ENCODE measurements at places on chromosomes 3 and 15.

GRCh38 chr15:82139823-82140268, 94.0 kb upstream of the MEX3B start:
- H3K27me3 ChIP-seq, result no peaks in the 10 kb centered on the region
- H3K4me1 ChIP-seq, result peaks cover 10% of the 10 kb centered on the region
- no peak for DNase-seq
- no peak overlapping the region for H3K27ac ChIP-seq
- no peak overlapping the region for H3K4me3 ChIP-seq

DNA sequence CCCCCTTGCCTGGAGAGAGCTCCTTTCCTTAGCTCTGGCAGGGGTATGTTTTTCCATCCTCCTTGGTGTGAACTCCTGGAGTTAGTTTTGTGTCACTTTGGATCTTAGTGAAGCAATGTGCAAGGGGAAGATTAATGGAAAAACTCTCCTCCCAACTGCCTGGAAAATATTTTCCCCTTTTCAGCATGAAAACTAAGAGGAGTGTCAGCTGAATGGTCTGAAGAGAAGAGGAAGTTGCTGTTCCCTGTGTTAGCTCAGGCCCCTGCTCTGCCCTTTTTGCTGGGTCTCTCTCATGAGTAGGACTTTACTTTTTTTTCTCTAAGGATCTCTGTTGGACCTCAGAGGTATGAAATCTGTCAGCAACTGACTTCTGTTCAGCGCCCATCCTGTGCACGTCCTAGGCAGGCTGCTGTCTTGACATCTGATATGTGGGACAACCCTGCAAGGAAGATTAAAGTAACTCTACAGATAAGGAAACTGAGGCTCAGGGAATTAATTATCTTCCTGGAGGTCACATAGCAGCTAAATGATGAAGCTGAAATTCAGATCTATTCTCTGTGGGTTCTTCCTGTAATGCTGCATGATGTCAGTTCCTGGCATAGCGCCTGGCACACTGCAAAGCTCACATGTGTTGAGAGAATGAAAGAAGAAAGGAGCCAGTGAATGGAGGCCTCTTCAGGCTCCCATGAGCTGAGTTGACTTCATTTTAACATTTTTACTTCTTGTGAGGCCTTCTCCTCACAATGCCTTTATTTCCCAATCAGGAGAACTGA, 109.7 kb upstream of the GALNT15 start:
- no peak for DNase-seq
- H3K27ac ChIP-seq, result no peak overlapping the region
- no peak overlapping the region for H3K4me3 ChIP-seq
- H3K4me1 ChIP-seq, result no peaks in the 10 kb centered on the region
- no peaks in the 10 kb centered on the region for H3K36me3 ChIP-seq

DNA sequence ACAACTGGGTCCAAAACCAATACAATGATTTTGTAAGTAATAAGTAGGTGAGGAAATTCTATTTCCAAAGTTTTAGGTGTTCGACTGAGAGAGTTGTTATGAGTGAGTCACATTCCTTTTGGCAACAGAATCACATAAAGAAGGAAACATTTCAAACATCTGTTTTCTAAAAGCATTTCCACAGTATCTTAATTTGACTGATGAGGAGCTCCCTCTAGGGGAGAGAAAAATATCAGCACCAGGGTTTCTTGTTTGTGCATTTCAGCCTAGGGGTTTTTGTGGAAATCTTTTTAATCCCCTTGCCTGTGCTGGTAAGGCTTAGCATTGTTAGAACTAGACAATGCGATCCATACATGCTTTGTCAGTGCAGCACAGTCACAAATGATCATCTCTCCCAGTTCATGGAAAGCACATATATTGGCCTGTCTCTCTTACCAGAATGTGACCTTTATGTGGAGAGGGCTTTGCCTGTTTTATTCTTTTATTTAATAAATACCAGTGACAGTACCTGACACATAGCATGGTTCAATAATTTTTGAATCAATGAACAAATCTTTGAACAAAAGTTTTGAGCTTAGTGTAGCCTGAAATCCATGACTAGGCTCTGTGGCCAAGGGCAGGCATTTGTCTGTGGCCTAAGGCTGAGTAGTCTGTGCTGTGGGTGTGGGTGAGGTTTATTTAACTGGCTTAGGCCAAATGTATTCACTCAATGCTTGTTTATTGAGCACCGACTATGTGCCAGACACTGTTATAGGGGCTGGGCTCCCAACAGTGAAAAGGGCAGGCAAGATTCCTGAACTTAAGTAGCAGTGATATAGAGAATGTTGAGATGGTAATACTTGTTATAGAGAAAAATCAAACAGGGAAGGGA, 21.1 kb upstream of the IQCF6 start:
- no peaks in the 10 kb centered on the region for H3K36me3 ChIP-seq
- DNase-seq, result peak; percentile 50
- no peaks in the 10 kb centered on the region for H3K27me3 ChIP-seq
- no peak overlapping the region for H3K4me3 ChIP-seq

GRCh38 chr15:73870700-73871408, 2.5 kb upstream of the TBC1D21 start:
- no peak overlapping the region for H3K4me3 ChIP-seq
- no peak overlapping the region for H3K27ac ChIP-seq
- peaks cover 4% of the 10 kb centered on the region for H3K36me3 ChIP-seq
- no peak for DNase-seq

- H3K4me3 ChIP-seq, result no peak overlapping the region
- no peaks in the 10 kb centered on the region for H3K4me1 ChIP-seq
- peaks cover 22% of the 10 kb centered on the region for H3K27me3 ChIP-seq
- H3K27ac ChIP-seq, result peak overlapping the region; percentile 64
- DNase-seq, result no peak
- no peaks in the 10 kb centered on the region for H3K36me3 ChIP-seq
These were observed 34.4 kb downstream of the PPARG start for GRCh38 chr3:12323237-12323636.

- H3K4me3 ChIP-seq, result no peak overlapping the region
- H3K36me3 ChIP-seq, result peaks cover 9% of the 10 kb centered on the region
- H3K27me3 ChIP-seq, result no peaks in the 10 kb centered on the region
These were observed 27.6 kb upstream of the UTS2B start for GRCh38 chr3:191357909-191358308.

DNA sequence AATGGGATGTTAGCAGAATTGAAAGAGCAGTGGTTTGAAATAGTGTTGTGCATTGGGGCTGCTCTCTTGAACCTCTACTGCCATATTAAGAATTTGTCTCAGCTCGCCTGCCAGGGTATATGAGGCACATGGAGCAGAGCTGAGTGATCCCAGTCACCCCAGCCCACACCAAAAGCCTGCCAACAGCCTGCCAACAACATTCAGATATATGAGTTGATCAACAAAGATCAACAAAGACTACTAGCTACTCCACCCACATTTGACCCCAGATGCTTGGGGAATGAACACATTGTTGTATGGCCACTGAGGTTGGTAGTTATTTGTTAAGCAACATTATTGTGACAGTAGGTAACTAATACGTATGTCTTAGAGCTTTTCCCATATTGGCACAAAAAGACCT, 570.9 kb upstream of the IL12A start:
- H3K36me3 ChIP-seq, result no peaks in the 10 kb centered on the region
- H3K4me1 ChIP-seq, result no peaks in the 10 kb centered on the region
- DNase-seq, result no peak
- no peak overlapping the region for H3K4me3 ChIP-seq
- H3K27me3 ChIP-seq, result no peaks in the 10 kb centered on the region

GRCh38 chr15:64698823-64699222, 76.6 kb downstream of the RBPMS2 start:
- peaks cover 42% of the 10 kb centered on the region for H3K4me1 ChIP-seq
- no peak overlapping the region for H3K4me3 ChIP-seq
- peaks cover 20% of the 10 kb centered on the region for H3K36me3 ChIP-seq
- peak overlapping the region; percentile 61 for H3K27ac ChIP-seq
- no peaks in the 10 kb centered on the region for H3K27me3 ChIP-seq

DNA sequence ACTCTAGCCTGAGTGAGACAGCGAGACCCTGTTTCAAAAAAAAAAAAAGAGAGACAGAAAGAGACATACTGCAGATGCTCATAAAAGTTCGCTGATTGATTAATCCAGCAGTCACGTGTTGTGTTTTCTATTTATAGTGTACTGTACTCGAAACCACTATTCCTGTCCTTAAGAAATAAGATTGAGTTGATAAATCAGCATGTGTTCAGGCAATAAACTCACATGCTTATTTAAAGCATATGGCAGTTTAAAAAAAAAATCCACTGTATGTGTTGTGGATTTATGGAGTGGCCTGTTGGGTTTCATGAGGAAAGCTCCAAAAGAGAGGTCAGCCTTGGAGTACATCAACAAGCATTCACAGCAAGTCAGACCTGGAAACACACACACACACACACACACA, 17.7 kb downstream of the RPL22L1 start:
- no peak for DNase-seq

GRCh38 chr3:34382859-34383258, 584.4 kb downstream of the PDCD6IP start:
- no peak overlapping the region for H3K27ac ChIP-seq
- H3K36me3 ChIP-seq, result no peaks in the 10 kb centered on the region
- no peak overlapping the region for H3K4me3 ChIP-seq
- no peaks in the 10 kb centered on the region for H3K4me1 ChIP-seq

DNA sequence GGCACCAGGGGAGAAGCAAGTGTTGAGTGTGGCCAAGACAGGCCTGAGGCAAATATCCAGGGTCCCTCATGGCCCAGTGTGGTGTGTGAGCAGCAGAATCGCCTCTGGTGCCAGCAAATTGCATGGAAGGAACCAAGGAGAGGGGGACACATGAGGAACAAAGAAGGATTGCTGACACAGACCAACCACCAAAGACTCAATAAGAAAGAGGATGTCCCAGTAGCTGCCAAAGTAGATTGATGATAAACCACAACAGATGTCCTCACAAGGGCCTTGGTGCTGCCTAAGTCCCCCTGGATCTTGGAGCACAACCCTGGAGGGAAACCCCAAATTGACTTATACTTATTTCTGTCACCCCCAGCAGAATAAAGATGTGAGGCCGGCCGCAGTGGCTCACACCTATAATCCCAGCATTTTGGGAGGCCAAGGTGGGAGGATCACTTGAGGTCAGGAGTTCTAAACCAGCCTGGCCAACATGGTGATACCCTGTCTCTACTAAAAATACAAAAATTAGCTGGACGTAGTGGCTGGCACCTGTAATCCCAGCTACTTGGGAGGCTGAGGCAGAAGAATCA, 10.6 kb downstream of the SRGAP3 start:
- no peaks in the 10 kb centered on the region for H3K36me3 ChIP-seq
- no peak for DNase-seq
- H3K4me3 ChIP-seq, result no peak overlapping the region
- H3K27me3 ChIP-seq, result peaks cover 17% of the 10 kb centered on the region
- no peak overlapping the region for H3K27ac ChIP-seq

- DNase-seq, result no peak
- H3K4me1 ChIP-seq, result no peaks in the 10 kb centered on the region
- H3K27ac ChIP-seq, result no peak overlapping the region
- no peak overlapping the region for H3K4me3 ChIP-seq
These were observed 56.3 kb upstream of the EPHB3 start for GRCh38 chr3:184505076-184505878.

DNA sequence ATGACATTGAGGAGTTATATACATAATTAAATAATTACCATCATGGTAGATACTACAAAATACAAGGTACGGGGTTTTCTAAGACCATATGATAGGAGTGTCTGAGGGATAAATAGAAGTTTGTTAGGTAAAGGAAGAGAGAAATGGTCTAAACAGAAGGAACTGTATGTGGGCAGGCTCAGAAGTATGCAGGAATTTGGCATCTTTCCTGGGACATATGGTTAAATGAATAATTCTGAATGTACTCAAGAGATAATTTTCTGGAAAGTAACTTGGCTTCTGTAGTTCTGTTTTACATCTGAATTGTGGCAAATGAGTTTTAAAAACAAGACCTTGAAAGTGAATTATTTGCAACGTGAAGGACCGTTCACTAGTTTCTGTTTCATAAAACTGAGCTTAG, 17.5 kb downstream of the LMCD1 start:
- DNase-seq, result no peak
- peaks cover 16% of the 10 kb centered on the region for H3K27me3 ChIP-seq
- H3K4me1 ChIP-seq, result no peaks in the 10 kb centered on the region
- H3K4me3 ChIP-seq, result no peak overlapping the region
- H3K36me3 ChIP-seq, result no peaks in the 10 kb centered on the region
- no peak overlapping the region for H3K27ac ChIP-seq

DNA sequence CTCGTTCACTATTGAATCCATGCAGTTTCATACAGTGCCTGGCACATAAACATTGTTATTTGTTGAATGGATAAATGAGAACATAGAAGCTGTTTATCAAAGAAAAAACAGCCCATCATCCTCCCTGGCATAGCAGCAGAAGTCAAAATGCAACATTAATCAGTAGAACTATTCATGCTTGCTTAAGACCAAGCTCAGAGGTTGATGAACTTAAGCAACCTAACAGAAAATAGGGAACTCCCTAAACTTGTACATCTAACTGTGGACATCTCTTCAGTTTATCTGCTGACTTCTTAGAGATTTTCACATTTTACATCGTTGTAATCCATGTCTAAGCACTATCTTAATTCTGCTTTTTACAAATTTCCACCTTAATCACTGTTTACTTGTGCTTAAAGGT, 29.2 kb downstream of the SENP8 start:
- no peak overlapping the region for H3K27ac ChIP-seq
- H3K4me3 ChIP-seq, result no peak overlapping the region
- H3K4me1 ChIP-seq, result no peaks in the 10 kb centered on the region
- H3K36me3 ChIP-seq, result no peaks in the 10 kb centered on the region
- no peak for DNase-seq

GRCh38 chr3:5270666-5271371, 83.3 kb downstream of the EDEM1 start:
- peaks cover 5% of the 10 kb centered on the region for H3K27me3 ChIP-seq
- no peaks in the 10 kb centered on the region for H3K4me1 ChIP-seq
- no peaks in the 10 kb centered on the region for H3K36me3 ChIP-seq
- no peak overlapping the region for H3K4me3 ChIP-seq

DNA sequence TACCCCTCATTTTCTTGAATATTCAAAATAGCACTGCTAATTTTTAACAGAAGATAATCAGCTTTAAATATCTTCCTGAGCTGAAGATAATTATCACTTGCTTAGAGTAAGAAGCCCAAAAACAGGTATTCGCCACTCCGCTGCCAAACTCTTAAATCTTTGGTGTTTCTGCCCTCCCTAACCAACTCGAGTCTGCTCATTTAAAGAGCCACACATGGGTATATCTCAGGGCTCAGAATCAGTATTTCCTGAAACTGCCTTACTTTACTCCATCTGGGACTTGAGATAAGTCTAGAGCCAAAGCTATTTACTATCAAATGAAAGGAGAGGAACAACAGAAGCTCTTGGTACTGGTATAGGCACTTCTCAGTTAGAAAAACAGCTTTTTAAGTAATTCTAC, 10.8 kb downstream of the PDCD10 start:
- no peaks in the 10 kb centered on the region for H3K27me3 ChIP-seq
- H3K27ac ChIP-seq, result peak overlapping the region; percentile 12
- H3K4me1 ChIP-seq, result peaks cover 31% of the 10 kb centered on the region
- H3K4me3 ChIP-seq, result no peak overlapping the region
- DNase-seq, result no peak

DNA sequence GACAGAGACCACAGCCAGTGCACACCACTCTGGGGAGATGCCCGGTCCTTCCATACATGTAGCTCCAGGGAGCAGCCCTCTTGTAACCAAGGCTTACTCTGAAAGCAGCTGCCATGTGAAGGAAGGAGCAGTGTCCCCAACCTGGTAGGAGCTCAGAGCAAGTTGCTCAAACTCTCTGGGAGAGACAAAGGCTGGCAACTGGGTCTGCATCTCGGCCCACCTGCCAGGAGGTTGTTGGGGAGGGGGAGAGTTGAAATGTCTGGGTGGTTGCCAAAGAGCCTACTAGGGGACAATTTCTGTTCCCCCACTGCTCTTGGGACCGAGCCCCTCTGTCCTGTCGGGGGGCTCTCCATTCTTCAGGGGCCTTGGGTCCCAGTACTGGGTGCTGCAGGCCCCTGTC, 309.9 kb downstream of the TLE3 start:
- no peaks in the 10 kb centered on the region for H3K27me3 ChIP-seq
- DNase-seq, result no peak
- H3K4me1 ChIP-seq, result no peaks in the 10 kb centered on the region
- no peak overlapping the region for H3K4me3 ChIP-seq
- no peak overlapping the region for H3K27ac ChIP-seq

All from effector memory CD8-positive, alpha-beta T cell (primary cell).